ENCODE measurements at places on chromosomes 7 and 10.

DNA sequence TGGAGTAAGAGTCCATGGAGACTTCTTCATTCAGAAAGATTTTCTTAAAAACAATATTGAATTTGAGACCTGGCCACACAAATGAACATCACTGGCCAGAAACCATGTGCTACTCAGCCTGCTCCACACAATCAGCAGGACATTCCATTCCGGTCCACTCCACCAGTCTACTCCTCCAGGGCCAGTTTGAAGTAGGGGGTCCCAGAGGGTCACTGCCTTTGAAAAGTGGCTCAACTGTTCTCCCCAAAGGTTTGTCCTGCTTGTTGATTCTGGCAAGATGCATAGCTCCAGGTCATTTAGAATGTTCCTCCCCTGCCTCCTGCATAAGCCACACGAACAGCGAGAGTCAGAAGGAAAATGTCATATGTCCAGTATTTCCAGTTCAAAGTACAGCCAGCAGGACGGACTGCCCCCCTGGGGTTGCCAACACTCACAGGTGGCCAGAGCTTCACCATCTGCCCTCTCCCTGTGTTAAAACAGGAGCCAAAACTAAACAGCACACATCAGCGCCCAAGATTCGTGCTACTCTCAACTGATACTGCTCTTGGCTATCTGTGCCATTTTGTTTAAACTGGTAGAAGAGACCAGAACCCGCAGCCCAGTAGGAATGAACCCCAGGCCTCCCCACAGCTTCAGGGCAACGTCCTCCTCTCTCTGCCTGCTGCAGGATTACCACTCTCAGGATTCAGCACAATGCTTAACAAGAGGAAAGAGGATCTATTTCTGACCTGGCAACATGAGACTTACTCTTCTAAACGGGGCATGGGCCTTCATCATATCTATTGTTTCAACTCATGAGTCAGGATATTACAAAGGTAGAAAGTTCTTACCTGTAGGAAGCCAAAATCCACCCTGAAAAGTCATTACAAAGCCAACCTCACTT lies 11.3 kb downstream of the GRB10 start:
- no peak for DNase-seq

GRCh38 chr10:65496541-65496940 lies 1429.3 kb upstream of the LRRTM3 start:
- no peak for DNase-seq

GRCh38 chr7:44325201-44325671 lies at the start of gene CAMK2B:
Gene CAMK2B (minus strand): TSS chr7:44325594. CDS start chr7:44325421, 173 bp downstream.
- DNase-seq = no peak

- DNase-seq = no peak
These were observed 22.6 kb downstream of the PNPLA8 start for GRCh38 chr7:108503112-108504026.

DNA sequence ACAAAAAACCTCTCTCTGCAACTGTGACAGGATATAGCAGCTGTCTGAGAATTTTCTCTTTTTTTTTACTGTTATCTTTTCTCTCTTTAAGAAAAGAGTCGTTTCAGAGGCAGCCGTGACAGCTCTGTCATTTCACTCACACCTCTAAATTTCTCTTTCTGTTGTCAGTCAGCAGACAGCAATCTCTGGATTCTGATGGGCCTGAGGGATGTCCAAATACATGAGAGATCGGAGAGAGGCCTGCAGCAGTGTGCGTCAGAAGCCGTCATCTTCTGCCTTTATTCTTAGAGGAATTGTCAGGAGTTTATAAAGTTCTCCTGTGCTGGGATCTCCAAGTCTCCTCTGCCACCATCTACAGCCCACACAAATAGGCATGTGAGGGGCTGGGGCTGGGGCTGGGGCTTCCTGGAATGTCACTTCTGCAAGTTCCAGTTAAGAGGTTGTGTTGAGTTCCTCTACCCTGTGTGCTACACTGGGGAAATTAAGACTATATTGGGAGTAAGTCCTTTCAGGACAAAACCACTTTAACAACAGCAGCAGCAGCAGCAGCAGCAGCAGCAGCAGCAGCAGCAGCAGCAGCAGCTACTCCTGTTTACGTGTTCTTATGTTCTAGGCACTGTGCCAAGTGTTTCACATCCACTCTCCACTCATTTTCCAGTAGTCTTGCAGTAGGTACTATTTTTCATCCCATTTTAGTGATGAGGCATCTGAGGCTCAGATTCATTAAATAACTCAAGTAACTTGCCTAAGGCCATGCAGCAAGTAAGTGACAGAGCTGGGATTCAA lies 541.3 kb downstream of the LRMDA start:
- no peak for DNase-seq

GRCh38 chr10:34585422-34586112 lies 229.5 kb downstream of the PARD3 start:
- DNase-seq = no peak

DNA sequence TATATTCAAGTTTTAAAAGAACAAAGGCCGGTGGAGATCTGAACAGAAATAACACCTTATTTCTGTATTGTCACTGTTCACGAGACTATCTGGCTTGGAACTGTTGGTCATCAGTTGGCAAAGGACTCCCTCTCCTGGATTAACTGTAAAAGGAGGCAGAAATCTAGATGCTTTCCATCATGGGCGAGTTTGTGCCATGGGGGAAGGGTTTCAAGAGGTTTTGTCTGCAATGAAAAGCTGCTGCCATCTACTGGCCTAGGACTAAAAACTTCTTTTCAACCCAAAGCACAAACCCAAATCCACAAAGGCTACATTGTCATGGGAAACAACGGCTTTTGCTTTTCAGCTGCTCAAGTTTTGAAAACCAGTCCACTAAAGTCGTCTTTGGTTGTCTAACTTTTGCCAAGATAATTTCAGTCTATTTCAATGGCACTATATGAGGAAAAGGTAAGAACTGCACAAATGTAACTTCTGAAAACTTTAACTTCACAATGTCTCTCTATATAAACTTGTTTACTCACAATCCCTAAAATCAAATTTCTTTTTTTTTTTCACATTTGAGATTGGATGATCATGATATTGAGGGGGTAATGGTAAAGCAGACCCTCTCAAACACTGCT lies 196.8 kb downstream of the SKAP2 start:
- no peak for DNase-seq

- DNase-seq = no peak
These were observed 119.7 kb upstream of the TNRC18 start for GRCh38 chr7:5543361-5543760.

DNA sequence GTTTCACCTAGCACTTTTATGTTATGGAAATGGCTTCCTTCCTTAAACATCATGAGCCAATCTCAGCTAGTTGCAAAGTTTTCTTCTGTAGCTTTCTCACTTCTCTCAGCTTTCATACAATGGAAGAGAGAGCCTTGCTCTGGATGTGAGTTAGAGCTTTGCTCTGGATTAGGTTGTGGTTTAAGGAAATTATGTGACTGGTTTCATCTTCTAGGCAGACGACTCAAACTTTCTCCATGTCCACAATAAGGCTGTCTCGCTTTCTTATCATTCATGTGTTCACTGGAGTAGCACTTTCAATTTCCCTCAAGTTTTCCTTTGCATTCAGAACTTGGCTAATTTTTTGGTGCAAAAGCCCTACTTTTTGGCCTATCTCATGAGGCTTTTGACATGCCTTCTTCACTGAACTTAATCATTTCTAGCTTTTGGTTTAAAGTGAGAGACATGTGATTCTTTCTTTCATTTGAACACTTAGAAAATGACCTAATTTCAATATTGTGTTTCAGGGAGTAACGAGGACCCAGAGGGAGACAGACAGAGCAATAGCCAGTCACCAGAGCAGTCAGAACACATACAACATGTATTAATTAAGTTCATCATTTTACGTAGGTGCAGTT lies 49.8 kb downstream of the CNOT4 start:
- DNase-seq = no peak

GRCh38 chr10:103373544-103373943 lies 5.8 kb downstream of the TAF5 start:
- DNase-seq = no peak

GRCh38 chr7:129865925-129866201 lies 86.9 kb downstream of the UBE2H start:
- no peak for DNase-seq

- no peak for DNase-seq
These were observed 305.1 kb downstream of the RPS24 start for GRCh38 chr10:78338717-78339116.

- no peak for DNase-seq
These were observed 2.5 kb upstream of the MAP3K8 start for GRCh38 chr10:30431435-30431911.

- DNase-seq = peak; percentile 47
These were observed 24.0 kb upstream of the ZC3HAV1 start for GRCh38 chr7:139133335-139134139.

GRCh38 chr7:94492601-94493000 lies 17.0 kb upstream of the CASD1 start:
- no peak for DNase-seq

- no peak for DNase-seq
These were observed 923.4 kb downstream of the REEP3 start for GRCh38 chr10:64444564-64444963.

DNA sequence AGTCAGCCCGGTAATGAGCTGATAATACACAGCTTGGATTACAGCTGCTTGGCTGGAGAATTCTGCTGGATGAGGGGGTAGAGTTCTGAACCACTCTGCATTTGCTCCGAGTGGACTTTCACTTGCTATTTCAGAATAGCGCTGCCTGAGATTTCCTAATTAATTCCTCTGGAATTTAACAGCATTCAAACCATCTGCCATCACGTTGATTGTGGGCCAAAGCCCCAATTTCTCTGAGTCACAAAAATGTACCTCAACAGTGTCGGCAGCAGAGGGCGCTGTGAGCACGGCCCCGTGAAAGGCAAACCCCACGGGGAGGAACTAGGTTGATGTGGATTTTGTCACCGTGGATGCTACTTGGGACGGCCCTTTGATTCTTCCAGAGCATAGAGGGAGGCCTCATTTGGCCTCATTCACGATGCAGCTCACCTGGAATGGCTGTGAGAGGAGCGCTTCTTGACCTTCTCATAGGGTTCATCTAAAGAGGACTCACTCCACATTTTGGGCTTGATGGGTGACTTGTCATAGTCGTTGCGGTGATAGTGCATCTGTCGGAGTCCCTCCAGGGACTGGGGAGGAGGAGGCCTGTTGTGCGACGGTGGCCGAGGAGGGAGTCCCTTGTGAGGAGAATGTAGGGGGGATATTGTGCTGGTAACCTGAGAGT lies 73.3 kb downstream of the PRPF18 start:
- no peak for DNase-seq

DNA sequence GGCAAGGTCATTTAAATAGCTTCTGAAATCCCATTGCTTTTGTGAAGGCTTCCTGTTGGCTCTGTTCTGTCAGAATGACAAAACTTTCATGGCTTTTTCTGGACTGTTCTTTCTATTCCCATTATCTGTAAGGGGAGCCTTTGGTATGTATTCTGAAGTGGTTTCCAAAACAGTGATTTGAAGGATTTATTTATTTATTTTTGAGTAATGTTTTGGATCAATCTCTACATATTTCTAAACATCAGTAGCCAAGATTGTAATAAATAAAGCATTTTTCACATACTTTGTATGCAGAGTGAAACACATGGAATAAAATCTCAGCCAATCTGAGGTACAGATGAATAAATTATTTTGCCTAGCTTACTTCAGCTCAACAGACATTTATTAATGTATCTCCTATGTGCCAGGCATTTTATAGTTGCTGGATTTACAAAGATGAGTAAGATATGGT lies 121.1 kb downstream of the BBS9 start:
- DNase-seq = no peak

DNA sequence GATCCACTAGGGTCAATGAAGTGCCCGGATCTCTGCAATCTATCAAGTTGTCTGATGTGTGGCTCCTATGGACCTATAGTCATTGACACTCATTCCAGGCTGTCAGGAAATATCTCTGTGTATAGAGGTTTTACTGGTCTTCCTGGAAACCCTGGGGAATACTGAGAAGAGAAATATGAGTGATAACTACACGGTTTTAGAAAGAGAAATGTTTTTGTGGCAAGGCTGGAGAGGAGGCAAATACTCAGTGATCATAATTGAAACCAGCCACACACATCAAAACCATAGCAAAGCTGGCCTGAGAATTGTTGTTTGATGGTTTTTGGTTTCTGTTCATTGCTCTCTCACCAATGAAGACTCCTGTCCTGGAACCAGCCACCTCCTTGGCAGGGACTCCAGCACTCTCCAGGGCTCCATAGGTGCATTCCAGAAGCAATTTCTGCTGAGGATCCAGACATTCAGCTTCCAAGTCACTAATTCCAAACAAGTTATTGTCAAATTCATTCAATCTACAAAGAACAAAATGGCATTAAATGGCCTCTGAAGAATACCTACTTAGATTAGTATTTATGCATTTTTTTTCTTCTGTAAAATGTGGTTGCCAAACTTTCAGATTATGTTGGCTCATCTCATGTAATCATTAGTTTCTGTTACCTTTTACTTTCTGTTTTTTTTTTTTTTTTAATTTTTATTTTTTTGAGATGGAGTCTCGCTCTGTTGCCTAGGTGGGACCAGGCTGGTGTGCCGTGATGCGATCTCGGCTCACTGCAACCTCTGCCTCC lies 108.6 kb upstream of the ABI1 start:
- DNase-seq = no peak

- no peak for DNase-seq
These were observed 57.6 kb downstream of the TACR2 start for GRCh38 chr10:69359148-69359547.

DNA sequence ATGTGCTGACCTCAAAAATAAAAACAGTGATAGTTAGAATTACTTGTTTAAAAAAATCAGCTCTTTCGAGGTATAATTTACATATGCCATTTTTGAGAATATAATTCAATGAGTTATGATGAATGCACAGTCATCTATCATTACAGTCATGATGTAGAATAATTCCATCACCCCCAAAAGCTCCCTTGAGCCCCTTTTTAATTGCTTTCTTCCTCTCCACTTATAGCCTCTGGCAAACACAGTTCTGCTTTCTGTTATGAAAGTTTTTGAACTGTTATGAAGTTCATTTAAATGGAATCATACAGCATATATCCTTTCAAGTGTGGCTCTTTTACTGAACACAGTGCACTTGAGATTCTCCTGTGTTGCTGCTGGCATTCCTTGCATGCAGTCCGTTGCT lies 41.4 kb downstream of the PRTFDC1 start:
- no peak for DNase-seq

GRCh38 chr7:155311826-155312537 lies 14.3 kb downstream of the INSIG1 start:
- DNase-seq = no peak

GRCh38 chr7:30744075-30744417 lies 7.9 kb upstream of the INMT start:
- no peak for DNase-seq

- DNase-seq = no peak
These were observed 150.4 kb downstream of the WDR37 start for GRCh38 chr10:1206601-1207000.

DNA sequence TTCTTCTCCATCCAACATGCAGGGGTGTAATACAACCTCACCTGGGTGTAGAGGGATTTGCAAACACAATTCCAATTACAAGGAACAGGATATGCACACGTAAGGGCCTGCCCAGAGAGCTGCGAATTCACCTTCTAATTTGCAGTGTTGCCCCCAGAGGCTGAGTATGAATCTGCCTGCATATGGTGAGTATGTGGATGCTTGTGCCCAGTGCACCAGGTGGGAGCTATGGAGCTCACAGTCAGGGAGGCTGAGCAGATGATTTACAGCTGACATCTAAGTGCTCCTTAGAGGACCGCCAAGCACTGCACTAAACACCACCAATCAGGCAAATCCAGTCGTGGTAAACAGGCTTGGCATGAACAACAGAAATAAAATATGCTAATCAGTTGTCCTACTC lies 132.0 kb downstream of the RELN start:
- no peak for DNase-seq

- DNase-seq = no peak
These were observed 182.3 kb upstream of the IMMP2L start for GRCh38 chr7:111744501-111745155.

Measured in esophagus squamous epithelium (tissue), 5 donors.